ENCODE measurements at places on chromosomes 2 and 18.

DNA sequence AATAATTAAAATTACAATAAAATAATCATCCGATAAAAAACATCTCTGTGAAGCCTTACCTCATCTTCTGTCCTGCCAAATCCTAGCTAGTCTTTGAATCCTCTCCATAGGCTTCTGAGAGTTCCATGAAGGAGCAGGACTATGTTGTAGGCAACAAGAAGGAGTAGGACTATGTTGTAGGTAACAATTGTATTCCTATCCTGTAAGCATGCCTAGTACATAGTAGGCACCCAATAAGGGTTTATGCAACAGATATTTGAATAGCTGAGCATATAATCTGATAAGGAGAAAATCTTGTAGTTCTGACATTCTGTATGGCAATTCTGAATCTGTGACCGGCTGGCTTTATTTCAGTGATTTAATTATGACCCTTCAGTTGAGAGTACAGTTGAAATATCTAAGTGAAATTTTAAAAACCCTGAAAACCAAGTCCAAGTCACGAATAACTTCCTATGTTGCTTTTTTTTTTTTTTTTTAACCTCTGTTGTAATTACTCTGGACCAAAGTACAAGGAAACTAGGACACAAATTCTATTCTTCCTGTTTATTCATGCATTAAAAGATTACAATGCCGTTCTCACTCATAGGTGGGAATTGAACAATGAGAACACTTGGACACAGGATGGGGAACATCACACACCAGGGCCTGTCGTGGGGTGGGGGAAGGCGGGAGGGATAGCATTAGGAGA lies 27.8 kb downstream of the VWA3B start:
- no peak for DNase-seq

GRCh38 chr2:9250498-9251153 lies 44.0 kb downstream of the ASAP2 start:
- DNase-seq = no peak

- DNase-seq = no peak
These were observed 19.1 kb downstream of the EFHD1 start for GRCh38 chr2:232652505-232652851.

DNA sequence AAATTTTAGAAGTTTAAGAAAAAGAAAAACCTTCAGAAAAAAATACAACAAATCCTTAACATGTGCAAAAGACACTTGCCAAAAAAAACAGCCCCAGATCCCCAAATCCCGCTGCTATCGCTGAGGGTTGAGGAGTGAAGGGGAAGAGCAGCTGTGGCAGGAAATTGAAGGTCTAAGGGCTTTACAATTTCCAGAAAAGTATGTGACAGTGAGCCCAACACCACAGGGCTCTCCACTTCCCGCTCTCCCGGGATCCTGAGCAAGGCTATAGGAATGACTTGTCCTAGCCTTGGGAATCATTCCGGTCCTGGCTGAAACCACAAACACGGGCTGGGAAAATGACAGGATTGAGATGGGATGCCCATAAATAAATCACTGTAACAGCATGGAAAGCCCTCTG lies 191.4 kb downstream of the TMEM163 start:
- no peak for DNase-seq

DNA sequence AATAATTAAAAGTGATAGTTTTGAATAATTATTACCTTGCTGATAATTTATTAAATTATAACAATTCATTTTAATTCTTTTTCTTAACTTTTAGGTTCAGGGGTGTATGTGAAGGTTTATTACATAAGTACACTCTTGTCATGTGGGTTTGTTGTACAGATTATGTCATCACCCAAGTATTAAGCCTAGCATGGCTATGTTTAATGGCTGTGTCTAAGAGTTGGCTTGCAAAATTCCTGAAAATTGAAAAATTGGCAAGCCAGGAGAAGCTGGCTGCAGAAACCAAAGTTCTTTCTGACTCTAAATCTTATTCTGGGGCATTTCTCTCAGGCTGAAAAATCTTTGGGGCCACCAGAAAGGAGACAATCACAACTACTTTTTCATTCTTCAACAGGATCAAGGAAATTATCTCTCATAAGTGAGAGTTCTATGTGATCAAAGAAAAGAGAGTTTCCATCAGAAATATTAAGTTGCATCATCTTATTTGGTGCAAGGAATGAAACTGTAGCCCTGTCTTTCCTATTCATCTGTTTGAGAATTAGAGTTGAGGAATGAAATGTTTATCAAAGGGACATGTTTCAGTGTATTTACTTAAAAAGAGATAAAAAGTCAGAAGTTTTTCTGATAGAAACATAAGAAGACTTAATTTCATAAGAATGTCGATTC lies 412.1 kb upstream of the CDH2 start:
- no peak for DNase-seq
